ENCODE measurements at places on chromosomes 12 and 14. TPM values are rescaled to one million over a fixed set of nuclear protein-coding genes. Genes with fewer than 3 reads are reported as not detected.

DNAI7 gene
- total RNA-seq = 0.32 TPM

- no peak for DNase-seq
Observed at GRCh38 chr12:89029961-89030360, 322.3 kb downstream of the DUSP6 start.

- no peak for DNase-seq
Observed at GRCh38 chr12:90404071-90404470, 550.9 kb downstream of the CCER1 start.

DNA sequence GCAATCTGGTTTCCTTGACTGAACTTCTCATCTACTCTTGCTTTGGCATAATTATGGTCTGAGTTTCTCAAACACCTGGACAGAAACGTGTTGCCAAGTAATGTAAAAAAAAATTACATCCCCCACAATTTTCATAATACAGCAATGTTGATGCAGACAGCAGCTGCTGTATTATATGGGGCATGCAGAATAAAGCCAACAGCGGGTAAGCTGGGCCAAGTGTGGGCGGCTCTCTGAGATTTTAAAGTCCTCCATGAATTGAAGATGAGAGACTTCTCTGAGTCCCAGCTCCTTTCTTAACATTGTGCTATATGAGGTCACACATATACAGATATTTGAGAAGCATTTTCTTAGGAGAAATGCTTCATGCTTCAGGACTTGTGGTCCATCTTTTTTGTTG is 881.2 kb downstream of the GALC start:
- no peak for DNase-seq

GRCh38 chr14:73943083-73943482 is 6.8 kb downstream of the FAM161B start:
- no peak for DNase-seq

DNA sequence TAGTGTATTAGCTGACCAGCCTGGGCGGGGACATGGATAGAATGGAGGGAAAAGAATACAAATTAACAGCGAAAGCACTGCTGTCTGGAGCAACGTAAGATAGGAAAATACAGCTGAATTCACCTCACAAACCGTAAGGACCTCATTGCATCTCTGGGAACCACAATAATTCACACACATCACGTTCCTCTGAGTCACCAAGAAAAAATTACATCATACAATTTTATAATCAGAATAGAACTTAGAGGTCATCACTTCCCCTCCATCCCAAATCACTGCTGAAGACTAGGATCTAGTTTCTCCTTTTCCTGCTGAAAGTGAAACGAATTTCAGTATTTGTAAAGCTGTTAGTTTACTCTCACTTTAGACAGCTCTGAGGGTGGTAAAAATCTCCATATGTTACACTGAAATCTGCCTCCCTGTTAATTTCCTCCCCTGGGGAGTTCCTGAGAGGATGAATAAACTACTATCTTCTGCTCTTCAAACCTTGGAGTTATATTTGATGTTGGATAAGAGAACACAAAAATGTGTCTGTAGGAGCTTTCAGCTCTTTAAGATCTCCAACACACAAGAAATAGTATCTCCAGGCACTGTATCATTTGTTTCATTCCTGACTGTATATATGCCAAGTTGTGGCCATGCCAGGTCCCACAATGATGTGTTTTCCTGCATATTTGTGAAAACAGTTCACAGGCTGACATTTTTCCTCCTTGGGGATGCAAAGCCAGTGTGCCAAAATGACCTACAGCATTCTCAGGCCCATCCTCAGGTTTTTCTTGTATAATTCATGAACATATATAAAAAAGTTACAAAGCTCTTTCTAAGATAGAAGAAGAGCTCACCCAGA is 63.8 kb upstream of the SSTR1 start:
- DNase-seq = no peak
